ENCODE measurements at places on chromosomes 6 and 20. TPM values are rescaled to one million over a fixed set of nuclear protein-coding genes. Genes with fewer than 3 reads are reported as not detected.

GRCh38 chr6:10402648-10403311 is 12.1 kb downstream of the TFAP2A start:
- DNase-seq = no peak

The NKX2-4 gene
- not detected for total RNA-seq

- no peak for DNase-seq
Observed at GRCh38 chr6:4649728-4650127, 126.5 kb upstream of the CDYL start.

DNA sequence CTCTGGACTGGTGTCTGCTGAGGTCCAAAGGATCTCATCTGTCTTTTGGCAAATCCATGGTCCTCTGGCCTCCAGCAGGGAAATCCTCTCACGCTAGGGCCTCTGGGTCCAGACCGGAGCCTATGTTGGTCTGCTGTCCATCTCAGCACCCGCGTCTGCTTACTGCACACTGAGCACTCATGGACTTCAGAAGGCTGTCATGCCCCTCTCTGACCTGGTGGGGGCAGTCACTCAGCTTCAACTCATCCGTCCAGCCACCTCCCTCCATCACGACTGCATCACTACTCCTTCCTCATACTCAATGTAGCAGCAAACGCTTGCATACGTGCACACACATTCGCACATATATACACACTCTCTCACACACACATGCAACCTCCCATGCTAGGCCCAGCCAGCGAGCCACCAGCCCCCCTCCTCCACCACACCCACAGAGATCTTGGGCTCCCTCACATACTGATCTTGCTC is 33.3 kb downstream of the GABRR2 start:
- DNase-seq = no peak

The IL20RA gene
- total RNA-seq = 0.63 TPM
